ENCODE measurements at places on chromosomes 11 and 22. TPM values are rescaled to one million over a fixed set of nuclear protein-coding genes. Genes with fewer than 3 reads are reported as not detected.

CXCR5 gene
- total RNA-seq, result 0.03 TPM

TIGD3 gene
- 0.86 TPM for total RNA-seq

KAT5 gene
- 52.4 TPM for total RNA-seq

GPHA2 gene
- total RNA-seq, result not detected

MMP3 gene
- total RNA-seq, result 0.45 TPM

LPXN gene
- total RNA-seq, result 3.5 TPM
